ENCODE measurements at places on chromosomes 1 and 21.

- no peak for DNase-seq
Observed at GRCh38 chr1:183349201-183349711, 68.9 kb downstream of the NMNAT2 start.

DNA sequence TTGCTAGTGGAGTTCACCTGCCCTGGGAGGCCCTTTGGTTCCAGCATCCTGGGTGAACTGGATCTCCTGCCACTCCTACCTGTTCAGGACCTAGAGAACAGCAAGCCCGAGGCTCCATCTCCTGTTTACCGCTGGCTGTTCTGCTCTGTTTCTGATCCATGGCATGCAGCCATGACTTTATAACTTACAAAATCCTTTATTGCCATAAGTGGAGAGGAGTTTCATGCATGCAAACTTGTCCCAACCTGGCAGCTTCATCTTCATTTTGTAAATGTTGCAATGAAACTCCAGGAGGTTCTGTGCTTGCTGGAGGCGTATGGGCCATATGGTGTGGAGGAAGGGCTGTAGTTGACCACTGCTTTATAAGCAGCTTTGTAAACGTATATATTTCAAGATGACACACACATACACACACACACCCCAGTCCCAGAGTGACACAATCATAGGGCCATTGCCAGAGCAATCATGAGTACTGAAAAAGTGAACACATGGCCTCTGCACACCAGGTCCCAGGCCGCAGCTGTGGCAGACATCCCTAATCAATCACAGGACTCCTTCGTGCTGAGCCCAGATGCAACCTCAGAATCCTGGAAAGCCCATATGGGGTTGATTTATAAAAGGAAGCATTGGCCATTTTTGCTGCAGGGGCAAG is 69.0 kb downstream of the UBIAD1 start:
- no peak for DNase-seq

DNA sequence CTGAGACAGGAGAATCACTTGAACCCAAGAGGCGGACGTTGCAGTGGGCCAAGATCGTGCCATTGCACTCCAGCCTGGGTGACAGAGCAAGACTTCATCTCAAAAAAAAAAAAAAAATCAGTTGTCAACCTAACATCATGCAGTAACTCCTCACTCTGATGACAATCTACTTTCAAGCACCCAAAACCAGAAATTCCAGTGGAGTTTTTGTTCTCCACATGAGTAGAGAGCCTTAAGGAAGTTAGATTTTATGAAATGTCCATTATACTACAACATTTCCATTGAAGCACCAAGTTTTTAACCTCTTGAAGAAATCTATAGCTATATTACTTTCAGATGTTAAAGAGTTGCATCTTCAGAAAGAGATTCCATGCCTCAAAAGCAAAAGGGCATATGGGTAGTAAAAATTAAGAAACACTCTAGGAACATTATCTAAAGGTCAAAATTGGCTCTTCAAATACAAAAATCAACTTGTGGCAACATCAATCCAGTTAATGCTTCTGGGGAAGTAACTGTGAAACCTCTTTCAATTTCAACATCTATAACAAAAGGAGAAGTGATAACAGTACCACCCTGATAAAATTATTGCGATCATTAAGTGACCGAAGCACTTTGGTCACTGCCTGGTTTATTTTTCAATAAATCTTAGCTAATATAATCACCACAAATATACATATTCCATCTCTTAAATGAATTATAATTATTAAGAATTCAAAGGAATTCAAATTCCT is 7.7 kb downstream of the LPGAT1 start:
- DNase-seq = peak; percentile 81

GRCh38 chr21:26082549-26082948 is 88.0 kb downstream of the APP start:
- no peak for DNase-seq

GRCh38 chr1:113793878-113794834 is 18.1 kb downstream of the RSBN1 start:
- DNase-seq = no peak

DNA sequence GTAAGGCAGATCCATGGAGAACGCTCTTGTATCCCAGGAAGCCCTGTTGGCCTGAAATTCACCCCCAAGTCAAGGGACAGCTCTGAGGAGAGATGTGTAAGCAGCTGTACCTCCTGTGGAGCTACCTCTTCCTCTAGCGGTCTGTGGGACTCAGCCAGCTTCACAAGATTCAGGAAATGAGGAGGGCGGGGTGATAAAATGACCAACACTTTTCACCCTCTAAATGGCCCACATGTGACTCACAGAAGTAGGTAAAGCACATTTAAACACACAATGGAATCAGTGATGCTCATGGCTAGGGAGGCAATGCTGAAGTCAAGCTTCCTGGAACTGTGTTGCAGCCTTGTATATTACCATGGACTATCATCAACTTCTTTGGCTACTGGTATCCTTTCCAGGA is at the start of gene SH2D1B:
Gene SH2D1B (minus strand): TSS at position 135 of the 400 bp plus-strand sequence. CDS start 120 bp downstream, at position 15.
- DNase-seq = no peak

GRCh38 chr1:113073479-113073950 is 517 bp downstream of the LRIG2 start:
- DNase-seq = peak; percentile 37

DNA sequence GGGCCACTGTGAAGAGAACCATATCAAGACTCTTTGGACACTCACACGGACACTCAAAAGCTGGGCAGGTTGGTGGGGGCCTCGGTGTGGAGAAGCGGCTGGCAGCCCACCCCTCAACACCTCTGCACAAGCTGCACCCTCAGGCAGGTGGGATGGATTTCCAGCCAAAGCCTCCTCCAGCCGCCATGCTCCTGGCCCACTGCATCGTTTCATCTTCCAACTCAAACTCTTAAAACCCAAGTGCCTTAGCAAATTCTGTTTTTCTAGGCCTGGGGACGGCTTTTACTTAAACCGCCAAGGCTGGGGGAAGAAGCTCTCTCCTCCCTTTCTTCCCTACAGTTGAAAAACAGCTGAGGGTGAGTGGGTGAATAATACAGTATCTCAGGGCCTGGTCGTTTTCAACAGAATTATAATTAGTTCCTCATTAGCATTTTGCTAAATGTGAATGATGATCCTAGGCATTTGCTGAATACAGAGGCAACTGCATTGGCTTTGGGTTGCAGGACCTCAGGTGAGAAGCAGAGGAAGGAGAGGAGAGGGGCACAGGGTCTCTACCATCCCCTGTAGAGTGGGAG is 36.3 kb upstream of the TDRD10 start:
- DNase-seq = peak; percentile 38

DNA sequence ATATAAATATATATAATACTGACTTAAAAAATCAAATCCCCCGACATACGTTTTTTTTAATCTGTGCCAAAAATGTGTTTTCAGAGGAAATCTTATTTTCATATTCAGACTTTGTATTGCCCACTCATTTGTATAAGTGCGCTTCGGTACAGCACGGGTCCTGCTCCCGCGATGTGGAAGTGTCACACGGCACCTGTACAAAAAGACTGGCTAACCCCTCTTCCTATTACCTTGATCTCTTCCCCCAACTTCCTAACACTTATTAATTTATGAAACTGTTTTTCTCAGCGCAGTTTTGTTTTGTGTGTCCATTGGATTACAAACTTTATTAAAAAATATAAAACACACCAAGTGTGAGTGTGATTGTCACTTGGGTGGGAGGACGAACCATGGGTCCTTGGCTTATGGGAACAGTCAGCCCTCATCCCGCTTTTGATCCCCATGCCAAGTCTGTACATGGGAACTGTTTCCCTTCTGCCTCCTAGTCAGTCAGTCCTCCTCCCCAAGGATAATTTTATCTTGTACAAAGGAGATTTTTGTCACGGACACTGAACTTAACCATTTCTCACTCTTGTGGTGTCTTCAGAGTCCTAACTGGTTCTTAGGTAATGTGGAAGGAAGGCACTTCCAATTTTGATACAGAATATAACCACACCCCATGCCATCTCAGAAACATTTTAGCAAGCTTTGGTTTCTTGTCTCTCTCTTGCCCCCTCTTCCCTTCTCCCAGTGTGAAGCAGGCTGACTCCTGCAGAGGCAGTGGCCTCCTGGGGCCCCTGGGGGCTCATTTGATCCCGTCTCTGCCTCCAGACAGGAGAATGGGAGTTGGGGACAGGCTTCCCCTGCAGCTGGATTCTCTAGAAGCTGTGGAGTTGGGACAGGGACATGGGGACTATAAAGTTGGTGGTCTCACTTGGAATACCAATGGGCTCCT is 35.5 kb downstream of the ZBTB17 start:
- no peak for DNase-seq

- DNase-seq = no peak
Observed at GRCh38 chr1:19429611-19430010, 55.7 kb downstream of the CAPZB start.

DNA sequence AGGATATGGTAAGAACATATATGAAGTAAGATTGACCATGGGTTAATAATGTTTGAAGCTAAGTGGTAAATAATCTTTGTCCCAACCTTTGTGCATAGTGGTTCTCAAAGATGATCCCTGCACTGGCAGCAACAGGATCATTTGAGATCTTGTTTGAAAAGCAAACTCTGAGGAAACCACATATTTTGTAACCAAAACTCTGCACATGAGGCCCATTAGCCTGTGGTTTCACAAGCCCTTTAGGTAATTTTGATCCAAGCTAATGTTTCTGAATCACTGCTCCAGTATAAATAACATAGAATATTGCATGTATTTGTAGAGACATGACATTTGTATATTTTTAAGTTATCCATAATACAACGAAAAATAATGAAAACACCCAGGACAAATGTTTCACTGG is 147.9 kb upstream of the RGS18 start:
- DNase-seq = no peak

- no peak for DNase-seq
Observed at GRCh38 chr1:11187000-11187399, 2.2 kb upstream of the ANGPTL7 start.

- peak; percentile 57 for DNase-seq
Observed at GRCh38 chr1:14970115-14970798, 183.3 kb upstream of the TMEM51 start.

DNA sequence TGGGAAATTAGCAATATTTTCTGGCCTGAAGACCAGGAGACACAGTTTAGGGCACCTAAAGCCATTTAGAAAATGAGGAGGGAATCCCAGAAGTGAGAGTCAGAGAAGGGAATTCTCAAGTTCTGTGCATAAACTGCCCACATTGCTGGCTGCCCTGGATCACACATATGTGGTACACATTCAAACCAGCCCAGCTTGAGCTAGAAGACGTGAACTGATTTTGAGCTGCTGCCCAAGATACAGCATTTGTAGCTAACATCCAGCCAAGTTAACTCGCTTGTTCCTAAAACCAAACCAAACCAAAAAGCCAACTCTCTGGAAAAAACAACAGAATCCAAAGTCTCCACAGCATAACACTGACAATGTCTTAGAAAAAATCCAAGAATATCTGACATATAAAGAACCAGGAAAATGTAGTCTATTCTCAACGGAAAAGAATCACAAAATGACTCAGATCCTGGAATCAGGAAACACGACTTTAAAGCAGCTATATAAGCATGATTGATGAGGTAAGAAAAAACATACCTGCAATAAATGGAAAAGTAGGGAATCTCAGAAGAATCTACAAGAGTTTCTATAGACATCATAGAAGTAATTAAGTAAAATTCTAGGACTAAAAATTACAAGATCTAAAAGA is 18.2 kb upstream of the QSOX1 start:
- DNase-seq = no peak

DNA sequence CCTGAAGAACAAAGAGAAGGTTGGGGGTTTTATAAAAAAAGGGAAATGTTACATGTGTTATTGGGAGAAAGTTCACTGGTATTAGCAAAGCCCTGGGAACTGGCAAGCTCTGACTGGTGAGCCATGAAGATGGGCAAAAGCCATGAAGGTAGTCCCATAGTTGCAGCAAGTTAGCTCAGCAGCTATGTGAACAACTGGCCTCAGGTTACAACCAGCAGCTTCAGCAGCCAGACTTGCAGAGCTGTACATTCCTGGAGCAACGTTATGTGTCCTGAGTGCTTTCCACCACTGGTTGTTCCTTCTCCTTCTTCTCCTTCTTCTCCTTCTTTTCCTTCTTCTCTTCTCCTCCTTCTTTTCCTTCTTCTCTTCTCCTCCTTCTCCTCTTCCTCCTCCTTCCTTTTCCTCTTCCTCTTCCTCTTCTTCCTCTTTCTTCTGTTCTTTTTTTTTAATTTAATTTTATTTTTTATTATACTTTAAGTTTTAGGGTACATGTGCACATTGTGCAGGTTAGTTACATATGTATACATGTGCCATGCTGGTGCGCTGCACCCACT is 56.1 kb upstream of the TLR5 start:
- peak; percentile 22 for DNase-seq

DNA sequence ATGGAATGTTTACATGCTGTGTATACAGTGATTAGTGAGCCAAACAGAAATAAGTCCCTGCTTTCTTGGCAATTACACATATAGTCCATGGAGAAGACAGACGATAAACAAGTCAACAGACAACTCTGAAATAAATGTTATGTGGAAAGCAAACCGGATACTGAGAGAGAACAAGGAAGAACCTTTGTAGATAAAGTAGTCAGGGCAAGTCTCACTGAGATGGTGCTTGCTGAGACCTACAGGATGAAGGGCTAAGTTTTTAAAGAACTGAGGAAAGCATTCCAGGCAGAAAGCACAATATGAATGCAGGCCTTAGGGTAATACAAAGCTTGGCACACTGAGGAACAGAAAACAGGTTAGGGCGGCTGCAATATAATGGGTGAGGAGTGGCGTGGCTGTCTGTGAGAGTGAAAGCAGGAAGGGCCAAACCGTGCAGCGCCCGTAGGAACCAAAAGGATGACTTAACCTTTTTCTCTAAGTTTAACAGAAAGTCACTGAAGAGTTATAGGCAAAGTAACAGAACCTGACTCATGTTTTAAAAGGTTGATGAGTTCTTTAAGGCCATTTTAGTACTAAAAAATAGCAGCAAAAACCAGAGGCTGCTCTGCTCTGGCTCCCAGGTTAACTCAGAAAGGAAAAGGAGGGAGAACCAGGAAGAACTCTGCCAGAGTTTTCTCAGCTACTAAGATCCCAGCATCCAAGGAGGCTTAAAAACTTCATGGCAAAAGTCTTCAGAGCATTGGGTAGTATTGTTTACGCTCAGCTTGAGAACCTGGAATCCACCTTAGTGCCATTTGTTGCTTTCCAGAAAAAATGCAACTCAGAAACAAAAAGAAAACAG is 8.7 kb upstream of the TTF2 start:
- no peak for DNase-seq

GRCh38 chr21:33931799-33932390 is 16.3 kb upstream of the ATP5PO start:
- peak; percentile 58 for DNase-seq

Data from inflammatory macrophage treated with lipopolysaccharide for 1 hour (primary cell).